ENCODE measurements at places on chromosomes 2 and 18.
A peak's percentile ranks its signal among the peaks of the same experiment; 100 is the strongest.

- DNase-seq: no peak
Measured at GRCh38 chr2:166609183-166609959, 115.3 kb upstream of the SCN7A start.

DNA sequence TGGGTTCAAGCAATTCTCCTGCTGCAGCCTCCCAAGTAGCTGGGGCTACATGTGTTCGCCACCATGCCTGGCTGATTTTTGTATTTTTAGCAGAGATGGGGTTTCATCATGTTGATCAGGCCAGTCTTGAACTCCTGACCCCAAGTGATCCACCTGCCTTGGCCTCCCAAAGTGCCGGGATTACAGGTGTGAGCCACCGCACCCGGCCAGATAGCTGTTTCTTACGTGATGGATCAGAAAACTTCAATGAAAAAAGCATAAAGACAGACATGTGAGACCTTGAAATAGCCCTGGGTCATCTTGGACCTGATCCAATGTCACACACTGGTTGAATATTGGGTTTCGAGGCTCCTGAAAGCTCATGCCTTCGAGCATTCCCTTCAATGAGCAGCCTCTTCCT lies 66.7 kb upstream of the RTN4 start:
- no peak for DNase-seq

DNA sequence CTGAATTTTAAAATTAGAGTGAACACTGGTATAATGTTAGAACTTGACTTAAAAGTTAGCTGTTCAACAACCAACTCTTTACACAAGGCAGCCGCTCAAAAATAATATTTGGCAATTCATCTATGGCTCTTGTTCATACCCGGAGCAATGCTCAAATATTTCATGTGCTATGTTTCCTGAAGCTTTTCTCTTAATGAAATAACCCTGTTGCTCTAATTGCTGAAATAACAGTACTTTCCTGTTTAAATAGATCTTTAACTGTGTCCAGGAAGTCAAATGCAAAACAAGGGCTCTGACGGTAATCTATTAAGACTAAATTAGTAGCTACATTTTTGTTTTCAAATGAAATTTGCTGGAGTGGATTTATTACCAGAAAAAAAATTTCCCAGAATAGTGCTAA lies 33.7 kb downstream of the RFTN2 start:
- no peak for DNase-seq

GRCh38 chr18:79385708-79386341 lies 9.9 kb upstream of the NFATC1 start:
- no peak for DNase-seq

GRCh38 chr2:234003972-234004617 lies 46.4 kb upstream of the SPP2 start:
- no peak for DNase-seq

DNA sequence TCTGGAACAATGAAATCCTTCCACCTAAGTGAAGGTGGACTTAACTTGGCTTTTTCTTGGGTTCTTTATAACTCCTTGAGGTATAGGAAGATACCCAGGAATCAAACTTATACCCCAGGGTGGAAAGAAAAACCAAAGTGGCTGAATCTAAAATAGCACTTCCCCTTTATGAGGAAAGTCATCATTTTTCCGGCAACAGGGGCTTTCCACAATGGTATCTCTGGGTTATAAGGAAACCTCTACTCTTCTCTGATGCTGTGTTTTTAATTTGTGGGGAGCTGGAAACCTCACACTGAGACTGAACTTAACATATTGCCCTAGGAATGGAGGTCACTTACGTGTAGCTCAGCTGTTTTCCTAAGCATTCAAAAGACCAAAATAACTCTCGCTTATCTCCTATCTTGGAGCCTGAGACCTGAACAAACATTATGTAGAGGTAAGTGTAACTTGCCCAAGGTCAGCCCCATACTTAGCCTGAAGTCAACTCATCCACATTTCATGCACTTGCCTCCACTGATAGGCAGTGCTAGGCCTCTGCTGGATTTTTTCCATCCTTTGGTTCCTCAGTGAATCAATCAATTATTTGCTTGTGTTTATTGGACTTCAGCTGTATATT lies 117.9 kb downstream of the SETBP1 start:
- no peak for DNase-seq

DNA sequence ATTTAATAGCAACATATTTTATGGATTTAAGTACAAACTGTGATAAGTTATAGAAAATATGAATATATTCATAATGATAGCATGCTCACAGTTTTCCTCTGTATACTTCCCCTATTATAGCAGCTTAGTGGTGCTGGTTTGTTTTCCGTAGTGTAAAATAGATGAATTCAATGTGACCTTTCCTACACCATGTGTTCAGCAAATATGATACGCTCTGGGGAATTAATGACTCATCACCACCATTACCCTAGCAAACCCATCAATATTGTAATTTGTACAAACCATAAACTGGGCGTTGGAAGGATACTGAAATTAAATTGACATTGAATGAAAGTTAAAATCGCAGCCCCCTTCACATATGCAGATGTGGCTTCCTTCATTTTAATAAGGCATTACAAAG lies 58.7 kb upstream of the CDH19 start:
- no peak for DNase-seq

- peak; percentile 82 for DNase-seq
Measured at GRCh38 chr2:10303181-10303693, 533 bp downstream of the HPCAL1 start.

GRCh38 chr2:125168442-125168841 lies 1143.4 kb downstream of the CNTNAP5 start:
- DNase-seq: no peak
